Muscle of back (tissue), 13 donors: ENCODE measurements at places on chromosomes 13 and 19.

DNA sequence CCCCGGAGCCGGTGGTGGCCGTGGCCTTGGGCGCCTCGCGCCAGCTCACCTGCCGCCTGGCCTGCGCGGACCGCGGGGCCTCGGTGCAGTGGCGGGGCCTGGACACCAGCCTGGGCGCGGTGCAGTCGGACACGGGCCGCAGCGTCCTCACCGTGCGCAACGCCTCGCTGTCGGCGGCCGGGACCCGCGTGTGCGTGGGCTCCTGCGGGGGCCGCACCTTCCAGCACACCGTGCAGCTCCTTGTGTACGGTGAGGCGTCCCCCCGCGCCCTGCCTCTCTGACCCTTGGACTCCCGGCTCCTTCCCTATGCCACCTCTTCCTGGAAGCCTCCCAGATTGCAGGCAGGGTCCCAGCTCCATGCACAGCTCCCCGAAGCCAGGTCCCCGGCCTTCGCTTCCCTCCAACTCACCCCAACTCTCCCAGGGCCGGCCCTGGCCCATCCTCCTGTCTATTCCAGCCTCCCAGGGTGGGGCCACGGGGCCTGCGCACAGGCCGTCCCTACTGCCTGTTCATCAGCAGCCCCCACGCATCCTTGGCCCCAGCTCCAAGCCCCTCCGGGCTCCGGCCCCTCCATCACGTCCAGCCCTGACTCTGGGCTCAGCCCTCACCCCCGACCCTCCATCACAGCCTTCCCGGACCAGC is 1.7 kb downstream of the MADCAM1 start:
- peak; percentile 18 for DNase-seq

DNA sequence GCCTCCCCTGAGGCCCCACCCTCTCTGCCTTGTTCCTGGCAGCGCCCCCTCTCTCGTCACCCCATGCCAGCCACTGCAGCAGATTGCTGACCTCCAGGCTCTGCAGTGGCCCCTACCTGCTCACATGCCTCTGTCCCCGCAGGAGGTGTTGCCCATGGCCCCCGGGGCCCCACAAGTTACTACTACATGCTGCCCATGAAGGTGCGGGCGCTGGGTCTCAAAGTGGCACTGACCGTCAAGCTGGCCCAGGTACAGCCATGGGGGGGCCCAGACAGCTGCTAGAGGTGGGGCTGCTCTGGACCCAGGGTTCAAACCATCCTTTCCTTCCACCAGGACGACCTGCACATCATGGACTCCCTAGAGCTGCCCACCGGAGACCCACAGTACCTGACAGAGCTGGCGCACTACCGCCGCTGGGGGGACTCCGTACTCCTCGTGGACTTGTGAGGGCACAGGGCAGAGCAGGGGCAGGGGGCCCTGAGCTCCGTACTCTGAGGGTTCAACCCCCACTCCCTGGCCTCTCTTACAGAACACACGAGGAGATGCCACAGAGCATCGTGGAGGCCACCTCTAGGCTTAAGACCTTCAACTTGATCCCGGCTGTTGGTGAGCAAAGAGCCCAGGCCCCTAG is 6.2 kb downstream of the MRPL4 start:
- DNase-seq: no peak

DNA sequence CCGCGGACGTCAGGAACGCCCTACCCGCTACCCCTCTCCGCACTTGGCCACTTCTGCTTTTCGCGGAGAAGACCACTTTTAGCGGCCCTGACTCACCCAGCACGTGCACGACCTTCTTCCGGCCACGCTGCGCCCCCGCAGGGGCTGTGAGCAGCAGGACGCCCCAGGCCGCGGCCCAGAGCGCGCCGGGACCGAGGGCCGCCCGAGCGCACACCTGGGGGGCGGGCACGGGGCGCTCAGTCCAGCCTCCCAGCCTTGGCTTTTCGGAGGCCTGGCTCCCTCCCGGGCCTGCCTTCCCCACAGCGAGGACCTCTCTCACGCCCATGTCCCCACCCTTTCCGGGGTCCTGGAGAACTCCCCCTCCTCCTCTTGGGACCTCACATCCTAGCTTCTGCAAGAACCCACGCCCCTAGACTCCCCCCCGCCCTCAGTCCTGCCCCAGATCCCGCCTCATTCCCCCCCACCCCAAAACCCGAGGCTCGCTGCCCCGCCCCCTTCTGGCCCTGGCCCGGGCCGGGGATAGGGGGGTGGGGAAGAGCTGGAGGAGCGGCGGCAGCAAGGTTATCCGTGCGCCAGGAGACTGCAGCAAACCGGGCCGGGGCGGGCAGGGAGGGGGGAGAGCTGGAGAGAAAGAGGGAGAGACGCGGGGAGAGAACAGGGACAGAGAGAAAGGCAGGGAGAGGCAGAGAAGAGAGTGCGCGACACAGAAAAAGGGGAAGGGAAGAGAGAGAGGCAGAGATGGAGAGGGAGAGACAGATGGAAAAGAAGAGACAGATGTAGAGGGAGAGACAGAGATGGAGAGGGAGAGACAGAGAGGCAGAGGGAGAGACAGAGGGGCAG is 11.5 kb downstream of the TM6SF2 start:
- no peak for DNase-seq

DNA sequence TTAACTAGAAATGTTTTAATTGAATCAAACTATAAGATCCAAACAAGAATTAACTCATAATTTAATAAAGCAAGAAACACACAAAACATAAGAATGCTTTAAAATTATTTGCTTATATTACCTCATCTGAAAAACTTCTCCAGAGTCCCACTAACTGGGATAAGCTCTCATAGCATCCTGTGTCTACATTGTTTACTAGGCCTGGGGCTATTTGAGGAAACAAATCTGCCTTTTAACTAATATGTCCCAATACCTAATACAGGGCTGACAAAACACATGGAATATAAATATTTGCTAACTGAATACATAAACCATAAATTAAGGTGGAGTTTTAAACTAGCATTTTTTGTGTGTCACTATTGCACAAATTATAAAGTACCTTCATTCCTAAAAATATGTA is 1399.8 kb upstream of the SLC10A2 start:
- DNase-seq: no peak
